ENCODE measurements at places on chromosomes 1 and 21.

- no peak for DNase-seq
These were observed 1.7 kb upstream of the ELK4 start for GRCh38 chr1:205633421-205633976.

GRCh38 chr1:54361342-54361741 is 44.9 kb downstream of the SSBP3 start:
- DNase-seq = no peak

- DNase-seq = no peak
These were observed 2.1 kb upstream of the EDN2 start for GRCh38 chr1:41486371-41487125.

DNA sequence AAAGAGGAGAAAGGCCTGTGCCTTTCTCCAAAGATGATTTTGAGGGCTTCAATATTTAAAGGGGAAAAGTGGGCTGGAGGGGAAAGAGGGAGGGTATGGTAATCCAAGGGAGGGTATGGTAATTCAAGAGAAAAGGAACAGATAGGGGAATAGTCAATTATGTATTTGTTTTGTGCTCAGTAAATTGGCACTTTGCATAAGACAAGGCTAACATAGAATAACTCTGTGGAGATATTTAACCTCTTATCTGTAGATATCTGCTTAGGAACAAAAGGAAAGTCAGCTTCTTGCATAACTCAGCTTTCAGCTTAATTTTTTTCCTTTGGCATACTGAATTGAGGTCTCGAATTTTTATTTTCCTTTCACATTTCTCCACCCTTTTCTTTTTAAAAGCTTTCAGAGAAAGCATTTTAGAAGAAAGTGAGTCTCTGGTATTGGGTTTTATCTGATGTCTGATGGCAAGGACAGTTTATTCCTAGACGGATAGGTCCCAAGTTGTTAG is 119.9 kb upstream of the F3 start:
- no peak for DNase-seq

GRCh38 chr21:33789697-33790096 is 125.9 kb downstream of the ATP5PO start:
- no peak for DNase-seq

DNA sequence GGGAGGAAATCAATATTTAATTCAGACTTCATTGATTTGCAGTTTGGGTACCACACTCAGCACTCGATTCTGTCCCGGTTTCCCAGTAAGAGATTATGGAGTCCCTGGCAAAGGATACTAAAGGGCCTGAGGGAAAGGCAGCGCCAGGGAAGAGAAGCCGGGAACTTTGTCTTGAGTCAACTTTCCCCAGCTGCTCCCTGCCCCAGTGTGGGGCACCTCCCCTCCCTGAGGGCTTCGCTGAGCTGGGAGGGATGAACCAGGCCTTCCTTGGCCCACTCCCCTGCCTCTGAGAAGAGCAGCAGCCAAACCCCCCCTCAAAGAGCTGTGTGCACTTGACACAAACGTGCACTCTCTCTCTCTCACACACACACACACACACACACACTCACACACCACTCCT is 32.6 kb downstream of the OPTC start:
- DNase-seq = no peak

DNA sequence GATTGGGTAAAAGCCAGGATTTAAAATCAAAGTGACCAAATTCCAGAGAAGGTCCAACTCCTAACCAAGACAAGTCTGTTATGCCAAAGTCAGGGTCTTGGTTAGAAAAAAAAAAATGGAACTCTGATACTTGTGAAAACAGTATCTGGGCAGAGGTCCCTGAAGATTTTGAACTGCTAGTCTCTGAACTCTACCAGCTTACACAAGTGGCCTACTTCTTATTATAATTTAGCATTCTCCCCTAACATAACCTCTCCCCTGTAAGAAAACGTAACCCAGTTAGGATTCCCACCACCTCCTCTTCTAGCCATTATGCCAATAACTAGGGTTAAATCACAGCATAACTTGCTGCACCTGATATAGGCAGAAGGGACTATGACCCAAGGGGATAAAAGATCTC is 220.5 kb downstream of the COL24A1 start:
- no peak for DNase-seq

- no peak for DNase-seq
These were observed 3.2 kb upstream of the PTPN7 start for GRCh38 chr1:202163281-202164270.

- DNase-seq = no peak
These were observed 16.1 kb downstream of the BTG2 start for GRCh38 chr1:203321273-203322052.

- DNase-seq = no peak
These were observed 26.6 kb downstream of the PROK1 start for GRCh38 chr1:110477445-110477957.

DNA sequence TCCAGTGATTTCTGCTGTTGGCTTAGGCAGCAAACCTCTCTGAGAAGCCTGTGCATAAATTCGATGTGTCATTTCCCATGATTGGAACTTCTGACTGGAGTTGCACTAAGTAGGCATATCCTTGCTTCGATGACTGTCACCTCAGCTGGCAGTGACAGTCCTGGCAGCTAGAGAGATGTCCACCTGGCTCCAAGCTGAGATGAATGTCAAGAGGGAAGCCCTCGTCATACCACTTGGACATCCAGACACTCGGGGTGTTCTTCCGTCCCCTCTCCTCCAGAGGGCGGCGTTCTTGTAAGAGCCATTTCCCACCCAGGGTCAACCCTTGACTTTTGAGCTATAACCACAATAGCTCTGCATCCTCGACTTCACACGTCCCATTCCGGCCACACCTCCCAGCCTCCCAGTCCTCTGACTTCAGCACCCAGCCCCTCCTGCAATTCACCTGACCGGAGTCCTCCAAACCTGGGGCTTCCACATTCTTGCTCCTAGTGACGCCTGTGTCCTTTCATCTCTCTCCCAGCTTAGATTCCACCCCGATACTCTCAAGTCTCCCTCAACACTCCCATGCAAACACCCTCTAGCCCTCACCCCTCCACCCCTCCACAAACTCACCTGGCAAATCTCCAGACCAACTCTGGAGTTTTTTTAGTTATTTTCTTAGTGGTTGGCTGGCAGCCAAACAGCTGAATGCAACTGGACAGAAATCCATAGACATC is 17.3 kb downstream of the CA6 start:
- DNase-seq = no peak

DNA sequence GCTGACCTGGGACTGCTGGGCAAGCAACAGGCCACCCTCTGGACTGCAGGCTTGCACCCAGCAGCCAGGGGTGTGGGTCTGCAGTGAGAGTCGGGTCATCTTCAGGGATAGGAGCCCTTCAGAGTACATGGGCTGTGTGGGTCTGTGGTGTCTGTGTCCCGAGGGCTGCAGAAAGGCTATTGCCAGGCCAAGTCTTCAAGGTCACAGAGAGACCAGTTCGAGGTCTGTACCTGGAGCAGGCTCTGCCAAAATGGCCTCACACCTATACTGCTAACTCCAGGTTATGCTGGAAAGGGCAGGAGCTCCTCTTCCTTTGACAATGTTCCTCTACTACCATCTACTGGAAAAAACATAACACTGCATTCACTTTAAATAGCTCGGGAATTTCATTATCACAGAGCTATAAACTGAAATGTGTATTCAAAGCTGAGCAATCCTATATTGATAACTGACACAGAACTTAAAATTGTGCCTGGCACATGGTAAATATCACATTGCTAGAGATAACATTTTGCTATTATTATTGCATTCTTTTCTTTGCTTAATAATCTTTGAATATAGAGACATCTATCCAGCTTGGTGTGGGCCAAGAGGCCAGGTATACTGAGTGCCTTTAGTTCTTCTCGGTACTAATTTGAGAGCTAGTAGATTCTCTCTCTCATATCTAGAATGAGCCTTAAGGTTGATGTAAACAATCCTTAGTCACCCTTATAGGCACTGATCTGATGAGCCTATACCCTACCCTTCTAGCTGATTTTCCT is 6.9 kb upstream of the DNAH14 start:
- DNase-seq = no peak

DNA sequence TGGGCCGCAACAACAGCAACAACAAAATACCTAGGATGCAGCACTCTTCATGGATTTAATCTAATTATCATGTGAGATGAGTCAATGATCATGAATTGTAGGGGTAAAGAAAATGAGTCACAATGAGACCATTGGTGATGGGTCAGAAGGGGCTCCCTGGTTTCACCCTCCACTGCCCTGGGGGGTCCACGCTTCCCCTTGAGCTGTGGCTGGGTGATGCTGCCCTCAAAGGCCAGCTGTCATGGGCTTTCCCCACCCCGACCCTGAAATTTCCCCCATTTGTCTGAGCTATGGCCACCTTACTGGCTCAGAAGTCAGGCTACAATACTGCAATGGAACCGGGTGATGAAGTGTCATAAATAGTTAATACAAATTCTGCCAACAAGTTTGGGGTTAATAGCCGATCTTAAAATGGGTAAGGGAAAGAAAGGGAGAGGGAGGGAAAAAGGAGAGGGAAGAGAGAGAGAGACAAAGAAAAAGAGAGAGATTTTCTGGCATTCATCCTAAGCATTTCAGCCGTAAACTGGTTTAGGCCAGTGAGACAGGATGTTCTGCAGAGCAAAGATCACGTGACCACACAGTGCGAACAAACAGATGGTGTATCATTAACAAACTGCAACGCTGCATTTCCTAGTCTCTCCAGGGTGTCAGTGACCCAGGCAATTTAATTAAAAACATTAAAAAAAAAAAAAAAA is 143.4 kb upstream of the ERRFI1 start:
- no peak for DNase-seq

GRCh38 chr1:246577082-246577719 is 10.9 kb downstream of the CNST start:
- no peak for DNase-seq

Measured in amygdala (tissue), 56 donors.